ENCODE measurements at places on chromosomes 11 and 22. TPM values are rescaled to one million over a fixed set of nuclear protein-coding genes. Genes with fewer than 3 reads are reported as not detected.

DNA sequence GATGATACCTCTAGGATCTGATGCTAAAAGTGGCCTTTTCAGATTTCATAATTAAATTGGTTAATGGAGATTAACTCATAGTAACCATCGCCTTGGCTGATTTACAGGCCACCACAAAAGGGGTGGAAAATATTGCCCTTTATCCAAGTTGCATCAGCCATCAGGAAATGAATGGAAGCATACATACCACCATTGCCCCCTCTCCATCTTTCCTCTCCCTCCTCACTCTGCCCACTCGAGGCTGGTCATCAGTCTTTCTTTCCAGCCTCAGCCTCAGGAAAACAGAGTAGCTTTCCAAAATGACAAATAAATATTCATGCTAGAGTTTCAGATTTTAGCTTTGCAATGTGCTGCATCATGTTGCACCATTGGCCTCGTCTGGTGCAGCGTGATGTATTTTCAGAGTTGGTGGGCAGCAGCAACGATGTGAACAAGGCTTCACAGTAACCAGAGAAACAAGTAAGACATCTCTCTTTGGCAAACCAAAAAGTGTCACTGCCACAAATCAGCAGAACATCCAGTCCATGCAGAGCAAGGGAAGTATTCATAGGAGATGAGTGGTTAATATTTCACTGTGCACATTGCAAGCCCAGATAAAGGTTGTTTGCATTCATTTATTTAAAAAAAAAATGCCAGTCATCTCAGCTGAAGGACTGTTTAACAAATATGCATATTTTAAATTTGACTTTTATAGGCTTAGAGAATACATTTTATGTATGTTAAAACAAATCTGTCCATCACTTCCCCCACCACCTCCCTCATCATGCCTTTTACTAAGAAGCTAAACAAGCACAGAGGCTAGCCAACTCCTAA is 136.7 kb upstream of the FAT3 start:
- no peak for DNase-seq

PKDREJ gene
- total RNA-seq, result not detected

CDC42EP1 gene
- total RNA-seq, result 8.9 TPM

DNA sequence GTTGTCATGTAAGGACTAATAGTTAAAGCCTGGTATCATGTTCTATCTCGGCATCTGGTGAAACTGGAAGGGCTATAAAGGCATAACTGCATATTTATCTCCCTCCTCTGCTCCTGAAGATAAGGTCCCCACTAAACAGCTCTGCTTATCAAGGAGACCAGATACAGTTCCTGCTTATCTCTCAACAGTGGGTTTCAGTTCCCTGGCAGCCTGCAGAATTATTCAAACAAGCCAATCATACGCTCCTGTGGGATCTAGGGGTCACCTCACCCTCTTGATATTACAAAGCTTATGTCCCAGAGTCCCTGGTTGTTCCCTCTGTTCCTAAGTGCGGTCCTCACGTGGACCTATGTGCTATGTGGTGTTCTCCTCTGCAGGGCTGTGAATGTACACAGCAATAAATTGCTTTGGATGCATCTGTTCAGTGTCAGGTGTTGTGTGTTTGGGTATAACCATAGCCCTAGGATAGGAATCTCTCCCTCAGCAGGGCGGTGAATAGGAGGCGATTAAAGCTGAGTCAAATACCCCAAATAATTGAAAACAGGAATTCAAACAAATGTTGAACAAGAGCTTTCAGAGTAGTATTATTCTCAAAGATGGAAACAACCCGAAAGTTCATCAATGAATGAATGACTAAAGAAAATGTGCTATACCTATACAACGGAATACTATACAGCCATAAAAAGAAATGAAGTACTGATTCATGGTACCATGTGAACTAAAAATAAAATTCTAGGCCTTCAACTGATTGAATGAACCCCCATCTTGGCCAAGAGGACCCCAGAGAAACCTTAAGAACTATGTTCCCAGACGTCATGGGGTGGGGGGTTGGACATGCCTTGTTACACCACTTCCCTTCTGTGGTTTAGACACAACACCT is 3.1 kb upstream of the OOSP4A start:
- no peak for DNase-seq

DNA sequence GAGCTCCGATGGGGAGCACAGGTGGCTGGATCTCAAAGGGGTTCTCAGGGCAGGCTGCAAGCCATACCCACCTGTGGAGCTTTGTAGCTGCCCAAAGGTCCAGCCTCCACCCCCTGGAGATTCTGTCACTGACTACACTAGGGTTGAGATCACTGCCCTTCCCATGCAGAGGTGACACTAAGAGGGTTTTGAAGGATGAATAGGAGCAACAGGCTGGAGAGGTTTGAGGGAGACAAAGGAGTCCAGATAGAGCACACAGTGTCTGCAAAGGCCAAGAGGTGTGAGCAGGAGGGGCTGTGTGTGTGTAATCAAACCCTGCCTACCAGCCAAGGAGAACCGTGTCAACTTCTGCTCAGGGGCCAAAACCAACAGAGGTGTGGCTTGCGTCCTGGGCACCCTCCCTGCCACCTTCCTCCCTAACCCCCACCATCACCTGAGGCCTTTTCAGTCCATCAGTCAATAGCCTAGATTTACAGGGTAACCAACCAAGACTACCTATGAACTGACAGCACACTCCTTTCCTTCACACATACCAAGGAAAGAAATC is 43.0 kb upstream of the WNT11 start:
- no peak for DNase-seq

GRCh38 chr11:103929170-103929903 is 107.1 kb upstream of the DDI1 start:
- no peak for DNase-seq

- DNase-seq, result peak; percentile 4
Measured at GRCh38 chr11:80595011-80595410, 1154.2 kb upstream of the TENM4 start.

DNA sequence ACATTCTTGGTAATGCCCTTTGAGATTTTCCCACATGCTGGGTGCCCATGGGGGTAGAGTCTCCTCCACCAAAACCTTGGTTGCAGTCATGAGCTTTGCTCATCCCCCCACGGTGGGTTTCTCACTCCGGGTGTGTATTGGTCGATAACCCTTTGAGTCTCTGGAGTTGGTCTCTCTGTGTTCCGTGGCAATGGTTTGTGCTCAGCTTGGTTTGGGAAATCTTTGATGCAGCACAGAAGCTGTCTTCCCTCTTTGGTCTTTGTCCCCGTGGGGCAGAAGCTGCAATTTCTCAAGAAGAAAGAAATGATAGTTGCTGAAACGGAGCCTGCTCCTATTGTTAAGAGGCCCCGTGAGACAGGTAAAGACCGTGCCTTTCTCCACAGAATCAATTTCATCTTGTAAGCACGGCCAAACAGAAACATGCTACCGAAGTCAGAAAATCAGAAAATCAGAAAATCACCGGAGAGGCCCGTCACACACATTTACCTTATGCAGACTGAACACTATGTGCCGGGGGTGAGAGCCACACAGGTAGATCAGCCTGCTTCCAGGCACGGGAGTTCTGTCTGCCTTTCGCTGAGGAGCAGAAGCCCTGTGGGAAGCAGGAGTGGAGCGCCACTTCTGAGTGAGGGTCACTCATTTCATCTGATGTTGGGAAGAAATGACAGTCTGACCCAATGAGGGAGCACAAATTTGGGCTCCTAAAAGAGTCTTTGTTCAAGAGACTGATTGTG is 186.1 kb downstream of the TBC1D22A start:
- DNase-seq, result no peak

GRCh38 chr11:107697291-107697690 is 14.6 kb downstream of the SLN start:
- no peak for DNase-seq

DNA sequence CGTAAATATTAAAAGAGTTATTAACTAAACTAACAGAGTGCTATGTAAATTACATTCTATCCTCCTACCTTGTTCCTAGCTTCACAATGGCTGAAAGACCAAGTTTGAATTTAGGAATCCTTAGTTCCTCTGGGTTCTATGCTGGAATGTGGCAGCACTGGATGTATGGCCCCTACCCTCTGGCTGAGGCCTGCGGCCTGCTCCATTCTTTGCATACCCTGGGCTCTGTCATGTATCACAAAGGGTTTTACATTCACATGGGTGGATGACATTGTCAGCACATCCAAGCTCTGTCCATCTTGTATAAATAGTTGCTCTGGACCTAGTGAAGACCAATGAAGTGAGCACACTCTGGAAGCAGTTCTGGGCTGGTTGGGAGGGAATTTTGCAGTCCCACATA is 54.5 kb downstream of the AASDHPPT start:
- no peak for DNase-seq

RFPL2 gene
- 2.8 TPM for total RNA-seq

DNA sequence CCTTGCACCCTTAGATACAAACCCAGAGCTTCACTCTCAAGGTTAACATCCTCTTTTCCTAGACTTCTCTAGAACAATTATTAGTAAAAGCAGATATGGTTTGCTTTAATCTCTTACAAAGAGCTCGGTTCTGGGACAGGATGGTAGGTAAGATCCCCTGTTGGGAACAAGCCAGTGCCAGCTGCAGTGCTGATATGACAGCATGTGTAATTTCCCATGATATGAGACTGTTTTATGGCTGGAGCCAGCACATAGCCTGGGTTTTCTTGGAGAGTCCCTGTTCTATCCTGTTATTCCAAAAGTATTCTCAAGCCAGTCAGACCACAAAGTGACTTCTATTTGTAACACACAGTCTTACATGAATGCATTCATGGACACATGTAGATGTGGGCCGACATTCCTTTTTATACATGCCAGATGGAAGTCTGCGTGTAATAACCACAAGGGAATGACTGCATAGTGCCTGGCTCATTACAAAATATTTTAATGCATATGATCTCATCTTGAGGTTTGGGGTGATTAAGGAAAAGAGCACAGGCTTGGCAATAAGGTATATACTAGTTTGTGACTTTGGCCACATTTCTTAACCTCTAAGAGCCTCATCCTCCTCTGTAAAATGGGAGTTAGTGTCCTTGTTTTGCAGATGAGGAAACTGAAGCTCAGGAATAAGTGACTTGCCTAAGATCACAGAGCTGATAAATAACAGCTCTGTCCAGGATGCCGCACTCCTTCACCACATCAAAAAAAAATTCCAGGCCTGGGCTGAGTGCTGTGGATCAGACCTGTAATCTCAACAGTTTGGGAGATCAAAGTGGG is 21.8 kb downstream of the CLMP start:
- DNase-seq, result no peak

DNA sequence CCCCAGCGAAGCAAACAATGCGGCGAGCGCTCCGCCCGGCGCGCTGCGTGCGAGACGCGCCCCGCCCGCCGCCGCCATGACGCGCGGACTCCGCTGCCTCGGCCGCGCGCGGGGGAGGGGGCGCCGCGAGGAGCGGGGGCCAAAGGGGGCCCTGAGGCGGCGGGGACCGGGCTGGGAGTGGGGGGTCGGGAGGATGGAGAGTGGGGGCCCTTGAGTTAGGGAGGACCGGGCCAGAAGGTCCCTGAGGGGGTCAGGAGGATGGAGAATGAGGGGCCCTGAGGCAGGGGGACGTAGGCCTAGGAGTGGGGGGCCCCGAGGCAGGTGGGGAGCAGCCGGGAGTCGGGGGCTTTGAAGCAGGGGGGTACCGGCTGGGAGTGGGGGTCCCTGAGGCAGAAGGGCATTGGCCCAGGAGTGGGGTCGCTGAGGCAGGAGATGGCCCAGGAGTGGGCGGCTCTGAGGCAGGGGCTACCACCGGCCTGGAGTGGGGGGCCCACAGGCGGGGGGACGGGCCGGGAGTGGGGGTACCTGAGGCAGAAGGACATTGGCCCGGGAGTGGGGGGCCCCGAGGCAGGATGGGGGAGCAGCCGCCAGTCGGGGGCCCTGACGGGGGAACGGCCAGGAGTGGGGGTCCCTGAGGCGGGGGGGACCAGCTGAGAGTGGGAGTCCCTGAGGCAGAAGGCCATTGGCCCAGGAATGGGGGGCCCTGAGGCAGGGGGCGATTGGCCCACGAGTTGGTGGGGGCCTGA is at the start of gene BRD1:
Gene BRD1 (minus strand): TSS at position 21 of the 746 bp plus-strand sequence. CDS start 3,556 bp downstream, outside the sequence.
- DNase-seq, result peak; percentile 33

- DNase-seq, result no peak
Measured at GRCh38 chr22:37898441-37899181, 7.5 kb upstream of the MICALL1 start.

GRCh38 chr11:2199466-2200341 is 28.1 kb upstream of the TH start:
- no peak for DNase-seq

DNA sequence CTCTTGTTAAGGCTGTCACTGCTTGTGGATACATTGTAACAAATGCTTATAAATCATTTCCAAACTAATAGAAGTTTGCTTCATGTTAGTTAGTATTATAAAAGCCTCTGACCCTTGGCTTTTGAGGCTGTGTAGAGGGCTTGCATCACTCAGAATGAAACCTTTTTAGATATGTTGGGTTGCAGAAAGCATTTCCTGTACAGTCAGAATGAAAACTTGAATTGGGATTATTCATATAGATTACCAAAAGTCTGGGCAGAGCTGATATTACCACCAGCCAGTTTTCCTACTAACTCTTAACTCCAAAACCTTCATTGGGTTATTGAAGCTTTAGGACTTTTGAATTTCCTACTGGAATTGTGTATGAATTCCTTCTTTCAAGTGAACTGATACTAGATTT is 12.0 kb downstream of the KMT2A start:
- DNase-seq, result no peak

DNA sequence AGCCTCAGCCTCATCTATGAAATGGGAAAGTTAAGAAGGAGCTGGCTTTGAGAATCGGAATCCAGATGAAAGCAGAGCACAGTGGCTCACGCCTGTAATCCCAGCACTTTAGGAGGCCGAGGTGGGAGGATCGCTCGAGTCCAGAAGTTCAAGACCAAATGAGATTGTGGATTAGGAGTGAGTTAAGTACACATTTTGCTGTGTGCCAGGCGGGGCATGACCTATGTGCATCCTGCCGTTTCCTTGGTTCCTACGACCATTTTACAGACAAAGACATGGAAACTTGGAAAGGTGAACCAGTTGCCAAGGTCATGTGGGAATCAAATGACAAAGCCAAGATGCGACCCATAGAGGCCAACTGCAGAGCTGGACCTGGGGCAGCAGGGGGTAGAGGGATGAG is 4.2 kb downstream of the PLA2G3 start:
- no peak for DNase-seq

DNA sequence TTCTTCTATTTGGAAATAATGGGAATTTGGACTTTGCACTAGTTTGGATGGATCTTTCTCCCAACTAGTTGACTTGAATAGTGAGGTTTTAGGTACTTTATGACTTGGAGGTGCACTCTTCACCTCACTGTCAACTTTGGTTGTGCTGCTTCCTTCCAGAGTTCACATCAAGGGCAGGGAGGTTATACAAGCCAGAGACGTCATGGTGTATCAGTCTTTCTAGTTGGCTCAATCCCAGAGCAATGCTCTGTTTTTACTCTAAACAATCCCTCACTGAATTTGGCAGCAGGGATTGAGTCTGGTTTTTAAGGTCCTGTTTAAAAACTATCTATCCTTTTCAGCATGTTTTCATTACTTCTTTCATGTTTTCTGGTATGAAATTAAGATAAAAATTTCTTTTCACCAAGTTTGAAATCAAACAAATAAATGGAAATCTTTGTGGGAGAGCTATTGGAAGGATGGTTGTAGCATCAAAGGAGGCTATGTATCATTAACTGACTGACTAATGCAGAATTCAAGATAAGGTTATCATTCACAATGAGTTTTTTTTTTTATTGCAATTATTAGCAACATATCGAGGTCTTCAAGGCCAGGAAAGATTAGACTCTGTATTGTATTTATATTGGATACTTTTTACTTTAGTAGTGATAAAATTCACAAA is 28.0 kb upstream of the ZBED5 start:
- no peak for DNase-seq

FCHSD2 gene
- total RNA-seq, result 1.8 TPM

Data from Caki2 (cell line).